ENCODE measurements at places on chromosomes 6 and 20.

- DNase-seq = peak; percentile 77
Measured at GRCh38 chr20:3818155-3819151, 1.9 kb upstream of the AP5S1 start.

DNA sequence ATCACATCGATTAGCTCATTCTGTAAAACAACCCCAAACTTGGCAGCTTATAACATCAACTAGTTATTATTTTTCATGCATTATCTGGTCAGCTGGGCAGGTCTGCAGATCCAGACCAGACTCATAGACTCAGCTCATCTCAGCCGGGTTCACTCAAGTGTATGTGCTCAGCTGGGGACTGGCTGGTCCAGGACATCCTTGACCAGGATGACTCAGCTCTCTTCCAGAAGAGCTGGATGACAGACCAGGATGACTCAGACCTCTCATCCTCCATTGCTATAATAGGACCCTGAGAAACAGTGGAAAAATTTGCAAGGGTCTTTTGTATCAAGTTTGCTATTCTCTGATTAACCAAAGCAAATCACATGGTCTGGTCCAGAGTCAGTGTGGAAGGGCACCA lies 312.5 kb upstream of the PLCB4 start:
- no peak for DNase-seq

DNA sequence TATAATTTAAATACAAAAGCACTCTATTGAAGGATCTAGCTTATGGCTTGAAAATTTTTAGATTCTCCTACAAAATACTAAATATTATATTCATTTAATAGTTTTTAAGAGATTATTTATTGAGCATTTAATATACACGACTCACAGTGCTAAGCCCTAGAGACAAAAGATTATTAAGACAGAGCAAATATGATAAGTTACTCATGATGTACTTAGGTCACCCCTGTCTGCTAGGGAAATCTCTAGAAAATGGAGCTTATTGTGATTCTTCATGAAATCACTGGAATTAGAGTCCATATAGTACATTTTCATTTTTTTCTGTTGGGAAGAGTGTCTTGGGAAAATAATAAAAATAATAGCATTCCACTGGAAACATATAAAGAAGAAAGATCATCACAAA lies 37.8 kb downstream of the BEND6 start:
- DNase-seq = no peak

GRCh38 chr6:45494416-45495135 lies 116.8 kb upstream of the SUPT3H start:
- no peak for DNase-seq

DNA sequence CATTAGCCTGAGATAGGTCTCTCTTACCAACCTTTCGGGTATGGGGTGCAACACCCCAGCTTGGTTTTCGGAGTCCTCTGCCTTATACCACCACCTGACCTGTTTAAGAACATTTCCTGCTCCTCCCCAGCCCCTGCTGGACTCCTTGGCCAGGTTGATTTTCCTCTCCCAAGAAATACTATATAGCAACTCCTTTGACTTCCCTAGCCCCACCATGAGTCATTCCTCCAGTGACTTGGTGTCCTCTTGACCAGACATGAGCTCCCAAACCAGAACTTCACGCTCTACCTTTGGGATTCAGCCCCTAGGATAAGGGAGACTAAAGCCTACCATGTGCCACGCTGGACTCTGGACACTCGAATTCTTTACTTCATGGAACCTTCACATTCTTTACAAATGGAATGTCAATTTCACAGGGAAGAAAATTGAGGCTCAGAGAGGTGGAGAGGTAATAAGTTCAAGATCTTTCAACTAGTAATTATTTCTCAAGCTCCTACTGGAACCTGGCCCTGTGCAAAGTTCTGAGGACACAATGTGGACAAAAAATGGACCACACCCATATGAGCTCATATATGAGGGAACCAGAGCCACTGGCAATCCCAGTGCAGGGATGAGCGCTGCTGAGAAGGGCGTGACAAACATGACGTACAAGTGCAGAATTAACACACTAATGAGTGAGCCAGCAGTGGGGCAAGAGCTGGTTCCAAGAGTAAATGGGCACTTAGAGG lies 48.2 kb downstream of the SIRPA start:
- DNase-seq = no peak

Measured in NCI-H2081 (cell line).